NCI-H146 (cell line): ENCODE measurements at places on chromosomes 4 and X.

GRCh38 chrX:48468247-48468671, 1.8 kb downstream of the SLC38A5 start:
- peak; percentile 23 for DNase-seq

DNA sequence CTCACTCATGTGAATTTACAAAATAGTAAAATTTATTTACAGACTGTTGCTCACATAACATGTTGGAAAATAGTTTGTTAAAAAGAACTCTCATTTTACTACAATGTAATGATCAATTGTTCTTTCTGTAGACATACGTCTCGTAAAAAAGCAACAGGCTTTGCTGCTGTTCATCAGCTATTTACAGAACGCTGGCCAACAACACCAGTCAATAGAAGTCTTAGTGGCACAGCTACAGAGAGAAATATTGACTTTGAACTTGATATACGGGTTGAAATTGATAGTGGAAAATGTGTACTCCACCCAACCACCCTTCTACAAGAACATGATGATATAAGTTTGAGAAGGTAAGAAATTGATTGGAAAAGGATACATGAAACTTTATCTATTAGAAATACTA, 47.6 kb upstream of the ADAD1 start:
- DNase-seq, result no peak

GRCh38 chr4:147834480-147834879, 102.6 kb downstream of the ARHGAP10 start:
- no peak for DNase-seq

GRCh38 chr4:1592709-1593417, 91.2 kb downstream of the FAM53A start:
- DNase-seq, result no peak

DNA sequence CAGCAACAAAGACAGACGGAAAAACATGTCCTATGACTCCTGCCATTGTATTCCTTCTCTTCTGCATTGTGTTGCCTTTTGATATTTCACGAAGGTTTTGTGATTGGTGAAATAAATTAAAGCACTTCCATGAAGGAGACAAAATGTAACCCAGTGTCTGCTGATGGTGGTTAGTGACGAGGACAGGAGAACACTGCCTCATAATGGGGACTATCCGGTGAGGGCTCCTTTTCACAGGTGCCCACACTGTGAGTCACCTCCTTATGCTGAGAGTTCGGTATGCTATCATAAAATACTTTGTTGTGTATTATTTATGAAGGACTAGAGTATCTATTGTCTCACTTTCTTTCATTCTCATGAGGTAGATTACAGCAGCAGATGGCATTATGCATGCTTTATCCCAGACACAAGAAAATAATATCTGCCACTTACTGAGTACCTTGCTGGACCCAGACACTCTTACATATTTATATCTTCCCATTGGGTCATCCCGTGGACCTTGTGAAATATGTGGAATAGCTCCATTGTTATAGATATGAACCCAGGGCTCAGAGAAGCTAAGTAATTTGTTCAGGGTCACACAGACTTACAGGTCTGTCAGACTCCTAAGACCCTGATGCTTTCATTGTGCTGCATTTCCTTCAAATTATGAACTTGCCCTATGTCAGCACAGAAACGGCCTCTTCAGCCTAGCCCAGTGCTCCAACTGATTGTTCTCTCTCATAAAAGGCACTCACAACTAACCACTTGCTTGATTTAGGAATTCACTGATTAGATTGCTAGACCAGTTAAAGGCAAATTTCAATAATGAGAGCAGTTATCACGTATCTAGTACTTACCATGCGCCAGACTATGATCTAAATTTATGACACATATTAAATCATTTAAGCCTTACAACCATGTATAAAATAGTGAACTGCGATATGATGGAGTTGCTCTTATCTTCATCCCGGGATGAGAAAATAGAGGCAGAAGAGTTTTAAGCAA, 31.2 kb downstream of the PLS3 start:
- DNase-seq, result no peak

DNA sequence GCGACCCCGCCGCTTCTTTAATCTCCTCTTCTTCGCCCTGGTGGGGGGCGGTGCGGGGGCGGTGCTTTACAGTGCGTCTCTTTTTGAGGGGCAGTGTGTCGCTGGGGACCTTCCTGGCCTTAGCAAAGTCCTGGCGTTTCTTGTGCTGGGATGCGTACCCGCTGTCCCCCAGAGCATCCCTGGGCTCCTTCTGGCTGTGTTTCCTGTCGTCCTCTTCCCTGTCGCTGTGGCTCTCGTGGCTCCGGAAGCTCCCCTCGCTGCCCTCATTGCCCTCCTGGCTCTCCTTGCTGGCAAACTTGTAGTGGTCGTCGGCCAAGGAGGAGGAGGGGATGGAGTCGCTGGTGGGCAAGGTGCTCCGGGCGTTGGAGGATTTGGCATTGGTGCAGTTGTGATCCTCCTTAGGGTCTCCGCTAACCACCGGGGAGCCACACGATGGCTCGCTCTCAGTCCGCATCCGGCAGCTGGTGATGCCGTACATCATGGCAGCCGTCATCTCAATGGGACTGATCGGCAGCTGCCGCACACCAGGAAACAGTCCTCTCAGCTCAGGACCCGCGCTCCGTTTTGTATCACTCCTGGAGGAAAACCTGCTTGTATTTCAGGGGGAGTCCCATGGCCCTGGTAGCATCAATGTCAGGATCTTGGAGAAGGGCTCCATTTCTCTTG, 30.4 kb upstream of the TMSB15A start:
- peak; percentile 63 for DNase-seq

DNA sequence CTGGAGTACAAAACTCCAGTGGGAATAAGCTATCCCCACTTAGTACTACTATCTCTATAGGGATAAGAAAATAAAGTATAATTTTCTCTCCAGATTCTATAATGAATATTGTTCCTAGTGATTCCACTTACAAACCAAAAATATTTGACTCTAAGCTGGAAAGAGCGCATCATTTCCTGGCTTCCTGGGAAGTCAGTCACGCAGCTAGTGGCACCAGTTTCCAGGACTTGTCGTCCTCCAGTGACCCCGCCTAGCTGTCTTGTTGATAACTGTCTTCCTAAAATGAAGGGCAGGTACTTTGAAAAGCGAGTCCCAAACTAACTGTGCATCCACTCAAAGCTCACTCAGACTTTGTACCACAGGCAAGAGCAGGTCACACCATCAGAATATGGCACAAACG, 39.3 kb downstream of the LNX1 start:
- no peak for DNase-seq

- DNase-seq, result no peak
Measured at GRCh38 chr4:109699553-109700225, 3.6 kb downstream of the CASP6 start.

DNA sequence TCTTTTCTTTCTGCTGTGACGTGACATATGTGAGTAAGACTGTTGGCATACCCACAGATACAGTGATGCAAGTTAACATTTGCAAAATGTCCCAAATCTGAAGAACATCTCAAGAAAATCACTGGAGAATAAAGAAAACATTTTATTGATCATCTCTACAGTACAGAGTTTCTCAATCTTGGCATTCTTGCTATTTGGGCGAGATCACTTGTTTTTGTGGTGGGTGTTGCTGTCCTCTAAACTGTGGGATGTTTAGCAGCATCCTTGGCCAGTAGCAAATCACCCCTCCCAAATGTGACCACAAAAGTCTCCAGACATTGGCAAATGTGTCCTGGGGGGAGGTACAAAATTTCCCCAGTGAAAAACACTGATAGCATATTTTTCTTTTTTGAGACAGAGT, 28.8 kb downstream of the AMELX start:
- DNase-seq, result no peak

GRCh38 chr4:76657443-76657842, 222.4 kb downstream of the SHROOM3 start:
- DNase-seq, result no peak

DNA sequence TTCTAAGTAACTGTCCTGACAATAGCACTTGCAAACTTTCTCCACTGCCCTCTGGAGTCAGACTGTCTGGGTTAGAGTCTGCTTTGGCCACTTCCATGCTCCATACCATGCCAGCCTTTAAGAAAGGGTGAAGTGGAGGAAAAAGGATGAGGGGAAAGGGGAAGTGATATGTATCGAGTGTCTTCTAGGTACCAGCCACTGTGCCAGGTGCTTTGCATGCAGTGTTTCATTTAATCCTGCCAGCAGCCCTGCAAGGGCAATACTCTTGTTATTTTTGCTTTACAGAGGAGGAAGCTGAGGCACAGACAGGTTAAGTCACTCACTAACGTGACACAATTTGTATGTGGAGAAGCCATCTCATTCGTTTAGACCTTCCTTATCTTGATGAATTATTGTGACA, 55.6 kb downstream of the RTL9 start:
- no peak for DNase-seq

DNA sequence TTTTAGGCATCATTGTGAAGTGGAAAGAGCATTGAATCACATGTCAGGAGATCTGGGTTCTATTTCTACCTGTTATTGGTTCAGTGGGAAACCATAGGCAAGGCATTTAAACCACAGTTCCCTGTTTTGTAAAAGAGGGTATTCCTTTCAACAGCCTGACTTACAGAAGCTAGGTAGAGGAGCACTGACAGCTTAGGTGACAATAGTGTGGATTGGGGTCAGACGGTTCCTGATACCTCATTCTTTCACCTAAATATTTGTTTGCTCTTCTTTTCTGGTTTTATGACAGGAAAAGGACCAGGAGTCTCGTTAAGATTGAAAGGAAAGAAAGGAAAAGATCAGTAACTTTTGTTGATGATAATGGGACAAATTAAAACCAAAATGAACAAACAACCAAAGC, 15.9 kb upstream of the PDLIM5 start:
- DNase-seq, result no peak

- no peak for DNase-seq
Measured at GRCh38 chr4:8583655-8584025, 3.4 kb downstream of the GPR78 start.

DNA sequence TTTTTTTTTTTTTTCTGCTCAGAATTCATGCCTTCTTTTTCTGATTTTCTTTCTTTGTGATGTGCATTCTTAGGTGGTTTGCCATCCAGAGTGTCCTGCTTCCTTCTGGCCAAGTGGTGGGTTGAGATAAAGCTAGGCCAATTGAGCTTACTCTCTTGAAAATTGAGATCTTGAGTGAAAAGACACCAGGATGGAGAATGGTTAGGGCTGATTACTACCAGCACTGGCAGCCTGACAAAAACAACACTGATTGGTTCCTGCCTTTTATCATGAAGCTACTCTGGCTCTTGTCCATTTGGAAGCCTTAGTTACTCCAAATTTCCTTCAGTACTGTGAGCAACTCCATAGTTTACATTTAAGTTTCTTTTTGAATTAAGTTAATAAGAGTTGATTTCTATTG, 404.0 kb downstream of the PPARGC1A start:
- DNase-seq, result no peak

DNA sequence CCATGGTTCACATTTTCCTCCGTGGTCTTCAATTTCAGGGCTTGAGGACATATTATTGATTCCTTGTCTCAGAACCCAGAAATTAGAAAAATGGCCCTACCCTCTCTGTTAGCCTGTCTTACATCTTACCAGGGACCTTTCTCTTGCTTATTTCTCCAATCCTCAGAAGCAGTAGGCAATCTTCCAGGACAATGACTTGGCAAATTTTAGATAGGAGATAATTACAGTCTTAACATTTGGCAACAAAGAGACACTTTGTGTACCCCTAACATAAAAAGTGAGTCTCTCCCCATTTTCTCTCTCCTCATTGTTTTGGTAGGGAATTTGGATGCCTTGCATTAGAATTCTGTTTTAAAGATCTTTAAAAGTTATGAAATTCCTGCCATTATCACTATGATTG, 778.1 kb upstream of the SLIT2 start:
- no peak for DNase-seq

DNA sequence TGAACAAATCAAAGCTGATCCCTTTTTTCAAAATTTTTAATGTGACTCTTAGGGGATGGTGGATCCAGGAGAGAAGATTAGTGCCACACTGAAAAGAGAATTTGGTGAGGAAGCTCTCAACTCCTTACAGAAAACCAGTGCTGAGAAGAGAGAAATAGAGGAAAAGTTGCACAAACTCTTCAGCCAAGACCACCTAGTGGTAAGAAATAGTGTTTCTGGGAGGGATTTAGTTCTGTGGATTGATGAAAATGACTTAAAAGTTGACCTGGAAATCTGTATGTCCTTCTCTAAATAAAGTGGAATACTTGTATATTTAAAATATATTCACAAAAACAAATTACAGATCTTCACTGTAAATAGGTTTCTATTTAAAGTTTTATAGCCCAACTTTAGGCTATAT, 29.2 kb downstream of the NUDT9 start:
- no peak for DNase-seq

DNA sequence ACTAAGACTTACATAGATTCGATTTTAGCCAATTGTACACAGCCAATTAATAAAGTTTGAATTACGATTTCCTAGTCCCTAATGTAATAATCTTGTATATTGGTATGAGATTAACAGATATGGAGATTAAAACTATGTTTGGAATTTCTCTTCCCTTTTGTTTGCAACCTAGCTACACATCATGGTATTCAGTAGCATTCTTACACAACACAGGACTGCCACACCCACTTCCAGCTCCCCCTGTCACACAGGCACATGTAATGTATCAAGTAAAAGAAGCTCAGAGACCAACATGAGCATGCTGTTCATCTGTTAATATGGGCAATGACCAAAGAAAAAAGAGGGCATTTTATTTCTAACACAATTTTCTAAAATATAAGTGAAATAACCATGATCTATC, 12.8 kb downstream of the SLC6A14 start:
- no peak for DNase-seq

GRCh38 chr4:48079972-48080391, 54.1 kb downstream of the TXK start:
- peak; percentile 24 for DNase-seq

GRCh38 chr4:85302193-85302736, 172.7 kb upstream of the ARHGAP24 start:
- no peak for DNase-seq

GRCh38 chrX:7294483-7294882, 146.5 kb upstream of the PUDP start:
- DNase-seq, result no peak

- no peak for DNase-seq
Measured at GRCh38 chr4:38757945-38758600, 24.7 kb downstream of the TLR10 start.

GRCh38 chrX:114650351-114650750, 66.5 kb downstream of the HTR2C start:
- DNase-seq, result no peak

DNA sequence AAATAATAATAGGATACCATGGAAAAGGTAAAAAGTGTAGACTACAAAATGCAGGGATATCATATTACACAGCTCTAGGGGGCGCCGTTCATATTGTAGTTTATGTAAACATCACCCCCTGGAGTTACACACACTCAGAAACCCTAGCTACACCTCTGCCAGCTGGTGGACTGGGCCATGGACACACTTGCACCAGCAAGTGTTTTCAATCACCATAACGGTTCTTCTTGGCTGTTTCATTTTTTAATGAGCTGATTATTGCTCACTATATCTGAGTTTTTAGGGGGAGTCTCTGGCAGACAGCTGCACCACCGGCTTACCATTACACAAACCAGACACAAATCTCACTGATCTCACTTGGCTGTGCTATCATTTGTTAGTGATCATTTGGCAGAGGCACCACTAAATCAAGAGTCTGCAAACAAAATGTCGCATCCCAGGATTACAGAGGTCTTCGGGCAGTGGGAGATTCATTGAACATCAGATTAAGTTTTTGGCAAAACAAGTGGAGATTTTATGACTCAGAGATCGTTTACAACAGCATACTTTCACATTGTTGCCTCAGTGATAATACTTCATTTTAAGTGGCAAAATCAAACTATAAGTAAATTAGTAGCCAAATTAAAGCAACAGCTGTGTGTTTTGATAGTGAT, 185.7 kb downstream of the UNC5C start:
- no peak for DNase-seq

GRCh38 chr4:185013417-185014125, 4.7 kb upstream of the HELT start:
- no peak for DNase-seq
